ENCODE measurements at places on chromosomes 2 and 18.

DNA sequence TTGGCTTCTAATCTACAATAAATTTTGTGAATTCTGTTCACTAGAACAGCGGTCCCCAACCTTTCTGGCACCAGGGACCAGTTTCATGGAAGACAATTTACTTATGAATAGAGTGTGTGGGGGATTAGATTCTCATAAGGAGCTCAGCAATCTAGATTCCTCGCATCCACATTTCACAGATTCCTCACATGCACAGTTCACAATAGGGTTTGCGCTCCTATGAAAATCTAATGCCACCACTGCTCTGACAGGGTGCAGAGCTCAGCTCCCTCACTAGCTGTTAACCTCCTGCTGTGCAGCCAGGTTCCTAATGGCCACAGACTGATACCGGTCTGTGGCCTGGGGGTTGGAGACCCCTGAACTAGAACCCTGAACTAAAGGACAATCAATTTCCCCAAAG lies 1568.6 kb upstream of the NXPH2 start:
- DNase-seq, result no peak

- no peak for DNase-seq
These were observed 65.8 kb downstream of the RBMS1 start for GRCh38 chr2:160427629-160428404.

- no peak for DNase-seq
These were observed 15.9 kb upstream of the IGFBP2 start for GRCh38 chr2:216617159-216617815.

DNA sequence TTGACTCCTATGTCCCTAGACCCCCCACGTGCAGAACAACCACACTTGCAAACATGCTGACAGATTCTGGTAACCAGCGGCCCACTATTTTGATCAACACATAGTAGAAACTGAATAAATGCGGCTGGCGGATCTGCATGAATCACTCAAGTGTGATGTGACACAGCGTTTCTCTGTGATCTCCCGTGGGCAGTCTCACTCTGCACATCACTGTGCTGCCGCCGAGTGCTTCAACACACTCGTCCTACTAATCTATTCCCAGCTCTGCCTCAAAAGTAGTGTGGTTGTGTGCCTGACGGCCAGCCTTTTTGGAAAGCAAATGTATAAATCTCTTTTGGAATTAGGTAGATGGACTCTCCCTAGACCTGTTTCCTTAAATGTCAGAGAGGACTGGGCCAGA lies 37.3 kb upstream of the TMEM182 start:
- DNase-seq, result no peak

DNA sequence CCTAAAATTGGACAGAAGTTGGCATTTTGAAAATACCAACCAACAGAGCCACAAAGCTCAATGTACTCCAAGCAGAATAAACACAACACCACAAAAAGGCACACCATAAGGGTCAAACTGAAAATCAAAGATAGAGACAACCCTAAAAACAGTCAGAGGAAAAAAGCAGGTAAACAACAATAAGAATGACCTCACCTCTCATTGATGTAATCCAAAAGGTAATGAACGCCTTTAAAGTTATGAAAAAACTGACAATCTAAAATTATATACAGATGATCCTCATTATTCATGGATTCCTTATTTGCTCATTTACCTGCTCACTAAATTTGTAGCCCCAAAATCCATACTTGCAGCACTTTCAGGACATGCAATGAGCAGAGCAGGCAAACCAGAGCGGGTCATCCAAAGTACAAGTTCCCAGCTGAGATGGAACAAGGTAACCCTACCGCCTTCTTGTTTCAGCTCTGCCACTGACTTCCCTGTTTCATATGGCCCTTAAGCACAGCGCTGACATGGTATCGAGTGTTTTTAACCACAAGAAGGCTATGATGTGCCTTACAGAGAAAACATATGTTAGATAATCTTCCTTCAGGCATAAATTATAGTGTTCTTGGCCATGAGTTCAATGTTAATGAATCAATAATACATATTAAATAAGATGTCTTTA lies 17.0 kb downstream of the RTN4 start:
- DNase-seq, result no peak

DNA sequence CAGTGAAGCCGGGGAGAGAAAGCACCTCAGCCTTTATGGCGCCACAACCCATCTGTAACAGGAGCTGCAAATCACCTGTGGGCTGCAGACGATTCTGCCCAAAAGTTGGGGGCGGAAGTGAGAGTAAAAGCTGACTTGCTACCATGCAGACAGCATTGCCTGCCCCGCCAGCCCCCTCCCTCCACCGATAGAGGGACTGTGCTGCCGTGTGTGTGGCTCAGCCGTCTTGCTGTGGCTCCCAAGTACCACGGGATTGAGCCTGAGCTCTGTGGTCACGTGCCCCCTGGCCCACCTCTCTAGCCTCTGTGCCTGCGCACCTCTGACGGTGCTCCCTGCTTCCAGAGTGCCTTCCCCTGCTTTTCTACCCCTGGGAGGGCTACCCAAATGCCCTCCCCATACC lies 79.6 kb downstream of the GLI2 start:
- no peak for DNase-seq

DNA sequence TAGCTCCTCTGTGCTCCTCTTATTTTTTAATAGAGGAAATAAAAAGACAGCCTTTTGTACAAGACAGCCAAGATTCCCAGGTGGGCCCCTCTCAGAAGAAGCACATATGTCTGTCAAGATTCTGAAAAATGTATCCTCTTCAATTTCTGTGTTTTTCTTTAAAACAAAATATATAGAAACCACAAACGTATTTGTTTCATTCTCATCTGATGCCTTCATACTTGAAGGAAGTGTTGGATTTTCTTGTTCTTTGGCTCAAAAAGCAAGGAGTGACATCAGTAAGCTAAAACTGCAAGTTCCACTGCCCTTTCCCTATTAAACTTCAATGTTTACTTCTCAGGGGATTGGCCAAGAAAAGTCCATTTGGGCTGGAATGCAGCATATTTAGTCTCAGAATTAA lies 193.8 kb upstream of the OSR1 start:
- no peak for DNase-seq

GRCh38 chr2:230648356-230648755 lies 64.3 kb upstream of the CAB39 start:
- DNase-seq, result no peak
